ENCODE measurements at places on chromosomes 5 and 9.

DNA sequence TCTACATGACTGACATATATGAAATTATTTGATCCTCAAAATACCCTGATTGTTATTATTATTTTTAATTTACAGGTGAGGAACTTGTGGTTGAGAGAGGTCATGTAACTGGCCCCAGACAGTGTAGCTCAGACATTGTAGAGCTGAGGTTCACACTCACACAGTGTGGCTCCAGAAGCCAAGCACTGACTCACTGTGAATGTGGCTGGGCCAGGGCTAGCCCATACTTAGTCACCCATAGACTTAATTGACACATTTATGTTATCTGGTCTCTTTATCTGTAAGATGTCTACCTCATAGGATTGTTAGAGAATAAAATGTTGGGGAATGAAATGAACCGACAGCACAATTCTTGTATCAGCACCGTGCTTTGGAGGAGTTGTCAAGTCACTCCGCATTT lies 24.9 kb upstream of the CCDC112 start:
- DNase-seq, result peak; percentile 45

GRCh38 chr9:16413509-16414016 lies 456.9 kb downstream of the BNC2 start:
- peak; percentile 72 for DNase-seq

- DNase-seq, result peak; percentile 64
Measured at GRCh38 chr9:113219969-113220368, 1.1 kb downstream of the FKBP15 start.

- DNase-seq, result peak; percentile 66
Measured at GRCh38 chr5:174531782-174532191, 192.6 kb upstream of the MSX2 start.

DNA sequence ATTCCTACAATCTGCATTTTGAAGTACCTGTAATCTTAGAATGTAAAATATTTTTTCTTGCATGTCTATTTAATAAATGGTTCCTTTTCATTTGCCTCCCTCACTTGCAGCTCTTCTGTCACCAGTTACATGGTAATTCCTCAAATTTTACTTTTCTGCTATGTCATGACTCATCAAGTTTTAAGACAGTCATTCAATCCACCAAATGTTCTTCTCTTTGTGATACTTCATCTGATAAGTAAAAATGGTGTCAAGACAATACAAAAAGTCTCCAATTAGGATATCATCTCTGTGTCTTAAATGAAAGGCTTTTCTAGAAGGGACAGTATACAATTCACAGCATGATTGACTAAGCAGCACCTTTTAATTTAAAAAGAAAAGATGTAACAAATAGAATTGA lies 104.9 kb upstream of the FTMT start:
- DNase-seq, result no peak

DNA sequence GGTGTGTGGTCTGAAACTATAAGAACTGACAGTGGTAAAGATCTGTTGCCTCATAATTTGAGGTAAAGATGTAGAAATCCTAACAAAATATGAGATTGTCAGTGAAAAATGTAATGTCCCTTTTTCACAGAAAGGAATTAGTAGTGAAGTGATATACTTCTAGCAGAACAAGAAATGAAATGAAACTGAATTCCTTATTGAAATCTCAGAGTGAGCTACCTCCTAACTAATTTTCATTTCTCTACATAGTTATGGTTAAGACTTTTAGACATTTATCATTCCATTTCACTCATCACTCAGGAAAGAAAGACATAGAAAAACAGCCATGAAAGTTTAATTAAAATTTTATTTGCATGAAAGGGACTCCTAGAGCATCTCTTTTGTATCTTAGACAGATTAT lies 48.7 kb downstream of the TMEM174 start:
- DNase-seq, result no peak

DNA sequence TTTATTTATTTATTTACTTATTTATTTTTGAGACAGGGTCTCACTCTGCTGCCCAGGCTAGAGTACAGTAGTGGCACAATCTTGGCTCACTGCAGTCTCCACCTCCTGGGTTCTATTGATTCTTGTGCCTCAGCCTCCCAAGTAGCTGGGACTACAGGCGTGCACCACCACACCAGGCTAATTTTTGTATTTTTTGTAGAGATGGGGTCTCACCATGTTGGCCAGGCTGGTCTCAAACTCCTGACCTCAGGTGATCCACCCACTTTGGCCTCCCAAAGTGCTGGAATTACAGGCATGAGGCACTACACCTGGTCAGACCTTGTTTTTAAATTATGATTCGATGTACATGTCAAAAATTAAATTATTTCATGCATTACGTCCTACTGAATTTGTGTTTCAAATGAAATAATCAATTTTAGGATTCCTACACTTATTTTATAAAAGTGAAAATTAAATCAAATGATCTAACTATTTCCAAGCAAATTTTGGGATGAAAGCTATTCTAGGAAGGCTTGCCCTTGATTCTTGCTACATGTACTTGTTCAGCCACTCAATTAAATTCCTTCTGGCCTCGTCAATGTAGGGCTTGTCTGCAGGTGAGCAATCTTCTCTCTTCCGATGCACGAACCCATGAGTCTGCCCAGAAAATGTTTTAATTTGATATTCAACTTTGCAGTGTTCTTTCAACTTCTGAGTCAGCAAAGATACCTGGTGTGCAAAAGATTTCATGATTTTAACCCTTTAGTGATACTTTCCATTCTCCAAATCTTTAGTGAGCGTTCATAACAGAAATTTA lies 27.6 kb downstream of the CMBL start:
- no peak for DNase-seq

GRCh38 chr5:28862137-28862859 lies 1823.9 kb upstream of the CDH9 start:
- DNase-seq, result no peak

- DNase-seq, result no peak
Measured at GRCh38 chr9:89880721-89881120, 275.9 kb downstream of the GADD45G start.

- DNase-seq, result no peak
Measured at GRCh38 chr5:15388866-15389265, 111.1 kb upstream of the FBXL7 start.

- DNase-seq, result peak; percentile 53
Measured at GRCh38 chr5:139388198-139388821, 1.4 kb downstream of the MZB1 start.

GRCh38 chr5:90022002-90022710 lies 387.4 kb downstream of the CETN3 start:
- peak; percentile 7 for DNase-seq

Measured in renal cortical epithelial cell (primary cell).